ENCODE measurements at places on chromosomes 1 and 21.

GRCh38 chr1:44485229-44485933 is 80.3 kb downstream of the RNF220 start:
- DNase-seq = no peak

- no peak for DNase-seq
Measured at GRCh38 chr1:212121779-212122178, 86.2 kb downstream of the DTL start.

- no peak for DNase-seq
Measured at GRCh38 chr1:32948390-32948722, 16.3 kb downstream of the RNF19B start.

GRCh38 chr21:27261676-27262075 is 294.8 kb upstream of the ADAMTS5 start:
- DNase-seq = no peak

GRCh38 chr1:17948594-17948993 is 159.0 kb upstream of the IGSF21 start:
- DNase-seq = no peak

- DNase-seq = no peak
Measured at GRCh38 chr1:64553285-64553684, 83.4 kb downstream of the CACHD1 start.

GRCh38 chr21:40054403-40054802 is 187.2 kb downstream of the PCP4 start:
- DNase-seq = peak; percentile 28

GRCh38 chr1:214615871-214616270 is 12.9 kb downstream of the CENPF start:
- DNase-seq = no peak

GRCh38 chr1:73775896-73776295 is 422.1 kb downstream of the LRRIQ3 start:
- no peak for DNase-seq

- DNase-seq = no peak
Measured at GRCh38 chr1:58778385-58779000, 5.4 kb downstream of the JUN start.

DNA sequence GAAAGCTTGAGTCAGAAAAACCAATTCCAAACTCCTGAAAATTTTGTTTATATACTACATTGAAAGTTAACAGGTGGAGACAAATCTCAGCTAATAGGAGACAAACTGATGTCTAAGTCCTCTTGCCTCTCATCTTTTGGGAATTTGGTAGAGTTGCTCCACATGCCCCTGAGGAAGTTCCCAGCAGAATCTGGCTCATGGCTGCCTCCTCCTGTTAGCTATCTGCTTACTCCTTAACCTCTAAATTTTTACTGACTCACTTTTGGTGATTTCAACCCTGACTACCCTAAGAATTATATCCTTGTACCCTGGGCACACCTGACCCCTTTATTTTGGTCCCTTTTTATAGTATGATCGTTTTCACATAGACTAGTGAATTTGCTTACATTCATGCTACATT is 633.7 kb upstream of the USP24 start:
- no peak for DNase-seq

DNA sequence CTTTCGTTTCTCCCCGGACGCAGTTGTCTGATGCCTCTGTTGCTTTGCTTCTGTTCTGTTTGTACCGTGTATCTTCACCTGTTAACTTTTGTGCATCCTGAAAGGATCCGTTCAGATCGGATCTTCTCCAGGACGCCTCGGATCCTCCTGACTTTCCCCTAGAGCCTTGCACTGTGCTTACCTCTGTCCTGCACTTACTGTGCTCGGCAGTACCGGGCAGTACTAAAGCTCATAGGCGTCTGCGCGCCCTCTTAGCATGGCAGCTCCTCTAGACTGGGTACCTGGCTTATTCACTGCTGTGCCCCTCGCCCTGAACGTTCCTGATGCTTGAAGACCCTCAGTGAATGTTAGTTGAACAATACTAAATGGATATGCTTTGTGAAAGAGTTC is 934 bp downstream of the SCP2 start:
- no peak for DNase-seq

DNA sequence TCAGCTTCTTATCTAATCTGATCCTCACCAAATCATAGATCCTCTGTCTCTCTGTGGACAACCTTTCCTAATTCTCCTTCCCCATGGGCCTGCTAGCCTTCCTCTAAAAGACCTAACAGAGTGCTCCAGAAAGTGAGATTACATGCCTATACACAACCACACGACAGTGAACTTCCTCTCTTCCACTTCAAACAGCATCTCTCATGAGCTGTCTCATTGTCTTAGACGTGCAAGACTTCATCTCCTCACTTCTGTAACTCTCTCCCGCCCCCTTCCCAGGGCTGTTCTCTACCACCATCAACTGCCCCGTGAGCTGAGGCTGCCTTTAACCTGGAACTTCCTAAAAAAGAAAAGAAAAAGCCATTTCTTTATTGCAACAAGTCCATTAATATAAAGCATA is 14.1 kb upstream of the A3GALT2 start:
- no peak for DNase-seq

DNA sequence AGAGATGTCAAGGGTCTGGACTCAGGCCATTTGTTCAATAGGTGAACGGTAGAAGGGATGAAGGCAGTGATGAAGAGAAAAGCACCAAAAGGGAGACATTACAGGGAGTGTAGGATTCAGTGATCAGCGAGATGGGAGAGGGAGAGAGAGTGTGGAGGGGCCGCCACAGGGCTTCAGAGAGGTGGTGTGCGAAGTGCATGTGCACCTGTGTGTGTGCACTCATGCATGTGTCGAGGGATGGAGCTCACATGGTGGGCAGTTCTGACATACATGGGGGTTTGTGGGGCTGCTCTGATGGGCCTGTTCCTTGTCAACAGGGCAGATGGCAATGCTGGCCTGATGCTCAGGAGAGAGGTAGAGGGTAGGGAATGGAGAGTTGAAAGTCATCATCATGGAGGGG is 11.4 kb upstream of the KCNA2 start:
- no peak for DNase-seq

- DNase-seq = no peak
Measured at GRCh38 chr1:231918239-231919015, 291.8 kb downstream of the DISC1 start.

- DNase-seq = no peak
Measured at GRCh38 chr1:189607477-189608096, 870.1 kb downstream of the BRINP3 start.

- no peak for DNase-seq
Measured at GRCh38 chr1:184775885-184776284, 21.2 kb upstream of the EDEM3 start.

GRCh38 chr1:1946540-1946939 is 27.5 kb upstream of the TMEM52 start:
- DNase-seq = no peak

- DNase-seq = no peak
Measured at GRCh38 chr21:41869771-41870170, 9.4 kb downstream of the PRDM15 start.

DNA sequence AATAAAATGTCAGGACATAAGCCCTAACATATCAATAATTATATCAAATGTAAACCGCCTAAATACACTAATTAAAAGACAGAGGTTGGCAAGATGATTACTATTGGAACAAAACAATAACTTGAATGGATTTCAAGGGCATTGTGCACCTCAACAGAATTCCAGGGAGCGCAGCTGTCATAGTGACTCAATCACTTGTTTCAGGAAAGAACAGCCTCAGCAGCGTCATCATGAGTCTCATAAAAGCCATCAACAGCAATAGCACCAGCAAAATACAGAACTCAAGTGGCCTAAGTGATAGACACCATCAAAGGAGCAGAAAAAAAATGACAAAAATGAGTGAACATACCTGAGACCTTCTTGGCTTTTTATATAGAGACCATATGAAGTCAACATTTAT is 632.7 kb upstream of the NR5A2 start:
- DNase-seq = no peak

- DNase-seq = no peak
Measured at GRCh38 chr1:109040627-109040988, 1.3 kb downstream of the WDR47 start.
